Spleen (tissue), 13 donors: ENCODE measurements at places on chromosomes 7 and 10. TPM values are rescaled to one million over a fixed set of nuclear protein-coding genes. Genes with fewer than 3 reads are reported as not detected.

DNA sequence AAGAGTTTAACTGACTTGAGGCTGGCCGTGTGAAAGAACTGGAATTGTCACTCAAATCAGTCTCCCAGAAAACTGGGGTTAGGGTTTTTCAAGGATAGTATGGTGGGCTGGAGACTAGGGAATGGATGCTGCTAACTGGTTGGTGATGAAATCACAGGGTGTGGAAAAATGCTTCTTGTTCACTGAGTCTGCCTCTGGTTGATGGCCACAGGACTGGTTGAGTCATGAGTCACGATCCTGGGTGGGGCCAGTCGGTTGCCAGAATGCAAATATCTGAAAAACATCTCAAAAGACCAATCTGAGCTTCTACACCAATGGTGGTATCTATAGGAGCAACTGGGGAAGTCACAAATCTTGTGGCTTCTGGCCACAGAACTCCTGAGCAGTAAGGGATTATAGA is 16.3 kb upstream of the BAMBI start:
- no peak for DNase-seq

The ECHDC3 gene
- 13.0 TPM for total RNA-seq

The C10orf143 gene
- total RNA-seq = 4.5 TPM

DNA sequence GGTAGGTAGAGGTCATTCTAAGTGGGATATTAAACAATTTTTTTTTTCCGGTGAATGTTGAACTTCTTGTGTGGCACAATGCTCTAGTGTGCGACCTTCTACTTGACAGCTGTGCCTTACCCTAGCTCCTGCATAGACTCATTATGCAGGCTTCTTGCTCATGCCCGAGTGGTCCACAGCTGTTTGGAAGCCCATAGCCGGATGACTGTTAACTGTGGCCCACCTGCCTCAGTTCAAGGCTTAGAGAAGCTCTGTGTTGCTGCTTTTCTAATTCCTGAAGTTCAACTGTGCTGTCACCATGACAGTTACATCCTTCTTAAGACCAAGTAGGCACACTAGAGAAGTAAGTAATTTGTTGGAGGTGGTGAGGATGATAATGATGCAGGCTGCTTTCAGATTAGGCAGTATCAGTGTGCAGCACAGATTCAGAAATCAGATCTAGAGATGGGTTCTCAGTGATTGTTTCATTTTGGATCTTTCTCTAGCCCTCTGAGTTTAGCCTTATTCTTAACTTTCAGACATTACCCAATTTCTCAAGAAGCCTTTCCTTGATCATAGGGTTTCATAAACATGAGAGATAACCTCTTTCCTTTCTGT is 278.4 kb downstream of the PHF14 start:
- DNase-seq = no peak

The MGAM2 gene
- total RNA-seq = 3.6 TPM

DNA sequence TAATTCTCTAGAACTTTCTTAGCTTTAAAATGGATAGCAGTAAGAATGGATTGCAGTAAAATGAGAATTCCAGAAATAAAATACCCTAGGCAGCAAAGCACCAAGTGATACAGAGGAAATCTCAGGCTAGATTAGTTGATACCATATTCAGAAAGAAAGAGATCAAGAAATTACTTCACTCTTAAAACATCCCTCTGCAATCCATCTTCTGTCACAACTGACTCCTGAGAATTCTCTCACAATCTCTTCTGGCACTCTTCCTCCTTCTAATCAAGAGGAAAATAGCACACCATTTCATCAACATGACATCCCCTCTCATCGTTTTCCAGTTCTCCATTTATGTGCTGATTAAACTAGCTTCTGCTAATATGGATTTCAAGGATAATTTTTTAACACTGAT is 42.2 kb upstream of the LAMB1 start:
- DNase-seq = no peak

DNA sequence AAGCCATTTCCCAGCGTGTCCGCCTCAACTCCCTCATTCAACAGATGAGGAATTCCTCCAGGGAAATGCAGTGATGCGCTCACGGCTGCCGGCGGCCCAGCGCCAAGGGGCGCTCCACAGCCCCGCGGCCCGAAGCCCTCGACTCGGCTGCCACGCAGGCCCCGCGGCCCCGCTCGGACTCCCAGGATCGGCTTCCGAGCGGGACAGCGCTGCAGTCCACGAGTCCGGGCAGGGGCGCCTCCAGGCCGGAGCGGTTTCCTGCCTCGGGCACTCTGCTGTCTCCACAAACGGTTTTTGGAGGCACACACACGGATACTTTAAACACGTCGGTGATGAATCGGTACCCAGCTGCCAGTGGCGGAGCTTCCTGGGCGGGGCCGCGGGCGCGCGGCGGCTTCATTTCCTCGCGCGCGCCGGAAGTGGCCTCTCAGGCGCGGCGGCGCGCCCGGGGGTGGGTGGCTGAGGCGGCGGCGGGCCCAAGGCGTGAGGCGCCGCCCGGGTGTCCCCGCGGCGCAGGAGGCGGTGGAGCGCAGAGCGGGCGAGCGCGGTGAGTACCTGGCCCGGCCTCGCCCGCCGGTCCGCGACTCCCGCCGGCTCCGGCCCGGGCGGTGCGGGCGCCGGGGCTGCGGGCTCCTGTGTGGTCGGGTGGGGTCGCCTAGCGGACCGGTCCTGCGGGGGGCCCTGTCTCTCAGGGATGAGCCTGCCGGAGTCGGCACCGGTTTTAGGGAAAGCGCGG is at the start of gene CSGALNACT2:
TSS of gene CSGALNACT2 (plus strand) at position 425 of the 736 bp plus-strand sequence. CDS start 16,705 bp downstream, outside the sequence.
- DNase-seq = peak; percentile 97

DNA sequence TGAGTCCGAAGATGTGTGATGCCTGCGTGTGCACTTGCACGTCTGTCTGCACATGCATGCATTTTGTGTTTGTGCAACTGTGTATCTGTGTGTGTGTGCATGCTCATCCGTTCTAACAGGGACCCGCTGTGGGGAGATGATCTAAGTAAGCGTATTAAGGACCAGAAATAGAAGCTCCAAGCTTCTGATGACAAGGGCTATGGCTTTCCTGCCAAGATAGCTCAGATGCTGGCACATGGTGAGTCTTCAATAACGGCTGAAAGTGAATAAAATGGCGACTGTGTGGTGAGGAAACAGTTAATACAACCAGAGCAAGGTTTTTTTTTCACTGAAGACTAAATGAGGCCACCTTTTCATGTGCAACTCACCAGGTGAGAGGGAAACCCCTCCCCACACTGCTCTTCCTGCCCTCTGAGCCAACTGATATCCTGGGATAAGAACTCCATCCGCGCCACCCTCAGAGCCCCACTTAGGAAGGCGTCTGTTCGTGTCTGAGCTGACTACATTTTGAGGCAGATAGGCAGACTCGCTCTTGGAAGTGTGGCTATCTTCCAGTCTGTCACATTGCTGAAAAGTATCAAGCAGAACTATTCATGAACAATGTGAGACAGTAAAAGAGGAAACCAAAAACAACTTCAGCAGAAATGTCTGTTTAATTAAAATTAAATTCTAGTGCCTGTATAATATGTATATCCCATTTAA is 47.4 kb upstream of the TCERG1L start:
- no peak for DNase-seq

The TBXAS1 gene
- total RNA-seq = 187 TPM

GRCh38 chr10:29688230-29688661 is 53.5 kb upstream of the SVIL start:
- no peak for DNase-seq

DNA sequence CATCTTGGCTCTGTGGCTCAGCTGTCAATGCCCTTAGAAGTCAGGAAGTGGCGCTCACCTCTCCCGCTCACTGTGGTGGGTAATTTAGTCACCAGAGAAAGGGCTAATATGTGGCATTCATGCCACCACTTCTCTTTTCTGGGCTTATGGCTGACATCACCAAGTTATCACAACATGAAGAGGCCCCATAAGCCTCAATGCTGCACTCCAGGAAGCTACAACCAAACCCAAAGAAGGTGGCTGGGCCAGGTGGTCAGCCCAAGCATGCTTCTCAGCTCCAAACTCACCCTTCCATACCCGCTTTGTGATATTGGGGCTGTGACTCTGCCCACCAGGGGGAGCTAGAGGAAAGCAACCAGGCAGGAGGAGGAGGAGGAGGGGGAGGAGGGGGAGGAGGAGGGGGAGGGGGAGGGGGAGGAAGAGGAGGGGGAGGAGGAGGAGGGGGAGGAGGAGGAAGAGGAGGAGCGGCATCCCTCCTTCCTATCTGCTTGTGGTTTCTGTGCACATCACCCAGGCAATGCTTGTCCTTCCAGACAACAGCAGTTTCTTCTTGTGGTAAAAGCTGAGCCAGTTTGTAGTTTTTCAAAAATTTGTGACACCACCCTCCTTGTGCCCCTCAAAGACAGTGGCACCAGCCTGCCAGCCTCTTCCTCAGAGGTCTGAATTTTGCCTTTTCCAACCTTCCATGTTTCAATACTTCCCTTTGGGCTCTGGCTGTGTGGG is 42.1 kb downstream of the CYP26A1 start:
- peak; percentile 82 for DNase-seq
